Stimulated activated CD8-positive, alpha-beta memory T cell treated with anti-CD3 and anti-CD28 coated beads, Interleukin-15, amount 100 ng/mL, for 4 hours (primary cell): ENCODE measurements at places on chromosomes 12 and 14.

GRCh38 chr12:1444142-1444516 is 150.3 kb downstream of the FBXL14 start:
- DNase-seq: no peak

GRCh38 chr14:21039585-21040369 is 2.4 kb upstream of the RNASE7 start:
- DNase-seq: no peak

- no peak for DNase-seq
Observed at GRCh38 chr12:93108985-93109384, 179.9 kb upstream of the EEA1 start.

DNA sequence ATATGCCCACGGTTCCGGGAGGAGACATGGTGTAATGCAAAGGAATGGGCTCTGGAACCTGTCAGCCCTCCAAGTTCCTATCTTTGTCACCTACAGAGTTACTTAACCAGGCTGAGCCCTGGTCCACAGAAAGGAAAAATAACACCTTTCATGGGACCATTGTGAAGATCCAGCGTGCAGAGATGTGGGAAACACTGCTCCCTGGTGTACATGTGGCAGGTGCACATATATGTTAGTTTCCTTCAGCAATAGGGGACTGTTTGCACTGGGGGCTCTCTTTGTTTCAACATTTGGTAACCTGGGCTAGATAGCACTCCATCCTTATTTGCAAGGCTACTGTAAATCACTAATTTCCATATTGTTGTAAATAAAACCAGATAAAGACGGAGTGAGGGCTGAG is 72.3 kb downstream of the ANO2 start:
- no peak for DNase-seq

DNA sequence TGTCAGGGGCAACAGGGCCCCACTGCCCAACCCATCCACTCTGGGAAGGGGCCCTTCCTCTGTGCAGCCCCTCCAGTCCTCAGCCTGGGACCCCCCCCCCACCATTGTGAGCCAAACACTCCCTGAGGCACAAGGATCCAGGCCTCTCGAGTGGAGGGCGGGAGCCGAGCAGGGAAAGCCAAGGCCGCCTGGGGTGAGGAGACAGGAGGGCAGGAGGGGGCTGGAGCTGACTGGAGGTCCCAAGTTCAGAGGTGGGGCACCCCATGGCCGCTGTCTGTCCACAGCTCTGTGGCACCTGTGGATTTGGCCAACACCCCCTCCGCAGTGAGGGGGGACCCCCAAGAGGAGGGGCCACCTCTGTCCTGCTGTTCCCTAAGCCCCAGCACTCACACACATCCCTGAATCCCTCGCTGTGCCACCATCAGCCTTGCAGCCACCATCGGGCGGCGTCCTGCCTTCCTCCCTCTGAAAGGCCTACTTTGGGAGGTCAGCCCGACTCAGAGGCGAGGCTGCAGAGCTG is 25.4 kb upstream of the C14orf180 start:
- no peak for DNase-seq

- no peak for DNase-seq
Observed at GRCh38 chr14:20412411-20412810, 890 bp downstream of the TEP1 start.

DNA sequence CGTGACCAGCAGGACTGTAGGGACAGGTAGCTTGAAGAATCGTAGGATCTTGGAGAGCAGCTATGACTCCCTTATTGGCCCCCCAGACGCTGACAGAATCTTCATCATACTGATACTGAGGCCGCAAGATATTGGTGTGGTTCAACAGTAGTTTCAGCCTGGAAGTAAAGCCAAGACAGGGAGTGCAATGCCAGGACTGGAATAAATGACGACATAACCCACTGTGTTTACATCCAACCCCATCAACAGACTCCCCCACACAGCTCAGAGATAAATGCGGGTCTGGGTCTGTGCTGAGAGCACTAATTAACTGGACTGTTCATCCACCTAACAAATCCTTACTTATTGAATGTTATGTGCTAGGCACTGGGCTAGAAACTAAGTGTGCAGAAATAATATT is 16.6 kb downstream of the NOXRED1 start:
- DNase-seq: no peak

- no peak for DNase-seq
Observed at GRCh38 chr14:101349108-101349507, 212.2 kb upstream of the DIO3 start.

- no peak for DNase-seq
Observed at GRCh38 chr14:79098324-79098723, 928.2 kb downstream of the NRXN3 start.

- DNase-seq: no peak
Observed at GRCh38 chr12:96864335-96864734, 42.7 kb upstream of the NEDD1 start.

DNA sequence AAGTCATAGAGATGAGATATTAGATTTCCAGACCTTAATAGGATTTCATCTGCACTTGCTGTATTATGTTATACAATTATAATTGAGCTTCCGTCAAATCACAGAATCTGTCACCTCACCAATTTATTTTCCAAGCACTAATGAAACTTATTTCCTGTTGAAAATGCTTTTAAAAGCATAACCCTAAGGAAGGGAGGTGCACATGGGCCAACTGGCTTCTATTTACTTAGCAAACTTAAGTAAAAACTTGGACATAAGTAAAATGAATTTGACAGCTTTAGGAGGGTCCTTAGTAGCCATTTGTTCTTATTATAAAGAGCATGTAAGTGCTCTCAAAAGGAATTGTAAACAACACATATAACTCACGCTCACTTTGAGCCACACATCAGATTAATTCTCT is 462.2 kb upstream of the TMPO start:
- no peak for DNase-seq

GRCh38 chr14:75904311-75904710 is 77.5 kb downstream of the TGFB3 start:
- no peak for DNase-seq

GRCh38 chr14:24679248-24679961 is 45.4 kb upstream of the GZMB start:
- no peak for DNase-seq

- DNase-seq: no peak
Observed at GRCh38 chr14:95062946-95063345, 94.4 kb downstream of the DICER1 start.

GRCh38 chr14:33934043-33934750 is 16.7 kb downstream of the EGLN3 start:
- no peak for DNase-seq

- no peak for DNase-seq
Observed at GRCh38 chr14:92663049-92663448, 85.4 kb downstream of the LGMN start.

GRCh38 chr14:92430686-92431085 is 82.9 kb upstream of the RIN3 start:
- no peak for DNase-seq

GRCh38 chr12:41510470-41510869 is 322.4 kb downstream of the PDZRN4 start:
- no peak for DNase-seq

GRCh38 chr14:95336192-95336760 is 16.6 kb upstream of the CLMN start:
- no peak for DNase-seq

DNA sequence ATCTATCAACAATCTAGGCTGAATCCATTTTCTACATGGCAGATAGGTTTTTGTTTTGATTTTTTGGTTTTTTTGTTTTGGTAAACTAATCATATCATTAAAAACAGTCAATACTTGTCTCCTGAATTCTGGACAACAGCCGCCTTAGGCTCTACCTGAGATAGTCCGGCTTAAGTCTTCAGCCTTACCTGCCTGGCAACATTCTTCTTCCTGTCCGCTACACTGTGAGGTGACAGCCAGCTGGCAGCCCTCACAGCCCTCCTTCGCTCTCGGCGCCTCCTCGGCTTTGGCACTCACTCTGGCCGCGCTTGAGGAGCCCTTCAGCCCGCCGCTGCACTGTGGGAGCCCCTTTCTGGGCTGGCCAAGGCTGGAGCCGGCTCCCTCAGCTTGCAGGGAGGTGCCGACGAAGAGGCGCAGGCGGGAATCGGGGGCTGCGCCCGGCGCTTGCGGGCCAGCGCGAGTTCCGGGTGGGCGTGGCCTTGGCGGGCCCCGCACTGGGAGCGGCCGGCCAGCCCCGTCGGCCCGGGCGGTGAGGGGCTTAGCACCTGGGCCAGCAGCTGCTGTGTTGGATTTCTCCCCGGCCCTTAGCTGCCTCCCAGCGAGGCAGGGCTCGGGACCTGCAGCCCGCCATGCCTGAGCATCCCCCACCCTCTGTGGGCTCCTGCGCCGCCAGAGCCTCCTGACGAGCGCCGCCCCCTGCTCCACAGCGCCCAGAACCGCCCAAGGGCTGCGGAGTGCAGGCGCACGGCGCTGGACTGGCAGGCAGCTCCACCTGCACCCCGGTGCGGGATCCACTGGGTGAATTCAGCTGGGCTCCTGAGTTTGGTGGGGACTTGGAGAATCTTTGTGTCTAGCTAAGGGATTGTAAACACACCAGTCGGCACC is 49.0 kb downstream of the MDGA2 start:
- no peak for DNase-seq

- no peak for DNase-seq
Observed at GRCh38 chr14:52443506-52443905, 108.8 kb downstream of the TXNDC16 start.
